ENCODE measurements at places on chromosomes 3 and 15. TPM values are rescaled to one million over a fixed set of nuclear protein-coding genes. Genes with fewer than 3 reads are reported as not detected.

GRCh38 chr15:38690719-38691332, 126.2 kb upstream of the RASGRP1 start:
- DNase-seq = peak; percentile 77

DNA sequence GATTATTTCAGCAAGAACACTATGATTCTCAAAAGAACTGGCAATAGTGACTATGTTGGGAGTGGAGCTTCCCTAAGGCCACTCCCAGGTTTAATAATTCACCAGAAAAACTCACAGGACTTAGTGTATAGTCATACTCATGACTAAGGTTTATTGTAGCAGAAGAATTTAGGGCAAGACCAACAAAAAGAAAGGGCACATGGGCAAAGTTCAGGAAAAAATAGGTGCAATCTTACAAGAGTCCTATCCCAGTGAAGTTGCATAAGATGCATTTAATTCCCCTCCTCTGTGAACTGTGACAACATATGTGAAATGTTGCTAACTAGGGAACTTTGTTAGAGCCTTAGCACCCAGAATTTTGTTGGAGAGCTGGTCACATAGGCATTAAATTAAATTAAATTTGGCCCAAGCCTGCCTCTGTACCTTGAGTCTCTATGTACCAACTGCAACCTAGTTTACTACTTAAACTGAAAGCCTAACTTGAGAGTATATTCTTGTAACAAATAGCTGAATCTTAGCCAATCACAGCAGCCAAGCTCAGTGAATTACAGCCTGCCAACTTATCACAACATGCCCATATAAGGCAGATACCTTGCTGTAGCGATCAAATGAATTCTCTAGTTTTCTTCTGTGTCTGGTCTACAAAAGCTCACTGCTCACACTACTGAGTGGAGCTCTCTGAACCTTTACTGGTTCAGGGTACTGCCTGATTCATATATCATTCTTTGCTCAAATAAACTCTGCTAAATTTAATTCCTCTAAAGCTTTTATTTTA, 386.2 kb upstream of the ARHGEF26 start:
- DNase-seq = no peak

MKRN3 gene
- not detected for total RNA-seq

- no peak for DNase-seq
Measured at GRCh38 chr3:28449398-28449797, 100.8 kb upstream of the AZI2 start.

DNA sequence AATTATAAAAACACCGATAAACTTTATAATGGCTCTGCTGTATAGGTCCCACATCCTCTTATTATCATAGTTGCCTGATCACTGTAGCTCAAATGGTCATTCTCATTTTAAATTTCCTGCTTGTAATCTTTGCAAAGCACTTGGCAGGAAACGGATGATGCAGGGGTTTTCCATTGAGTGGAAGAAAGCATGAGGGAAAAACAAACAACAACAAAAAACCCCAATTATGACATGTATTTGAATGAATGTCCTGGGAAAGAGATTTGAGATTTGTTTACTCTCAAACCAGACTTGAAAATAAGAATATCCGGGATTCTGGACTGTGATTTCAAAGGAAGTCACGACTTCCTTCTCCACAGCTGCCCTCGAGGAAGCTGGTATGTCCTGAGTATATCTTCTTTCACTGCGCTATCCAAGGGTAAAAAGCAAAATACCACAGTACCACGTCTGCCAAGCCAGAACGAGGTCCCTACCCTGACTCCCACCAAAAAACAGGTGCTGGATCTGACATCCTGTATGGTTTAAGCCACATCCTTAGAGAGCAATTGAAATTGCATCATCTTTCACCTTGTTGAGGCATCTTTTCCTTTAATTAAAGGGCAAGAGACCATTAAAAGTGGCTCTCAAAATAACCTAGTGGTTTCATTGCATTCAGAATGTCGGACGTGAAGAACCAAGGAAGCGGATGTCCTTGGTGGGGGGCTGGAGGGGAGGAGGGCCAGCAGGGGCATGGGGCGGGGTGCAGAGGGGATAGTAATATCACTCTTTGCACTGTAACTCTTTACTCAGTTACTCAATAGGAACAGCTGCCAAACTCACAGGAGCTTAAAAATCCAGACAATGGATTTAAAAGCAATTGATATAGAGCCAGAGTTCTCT, 13.5 kb upstream of the TIPIN start:
- no peak for DNase-seq

- no peak for DNase-seq
Measured at GRCh38 chr3:90054311-90054710, 946.9 kb downstream of the EPHA3 start.

GRCh38 chr3:5799398-5799797, 611.9 kb downstream of the EDEM1 start:
- no peak for DNase-seq

GRCh38 chr3:171236265-171237008, 209.9 kb upstream of the SLC2A2 start:
- DNase-seq = no peak

DNA sequence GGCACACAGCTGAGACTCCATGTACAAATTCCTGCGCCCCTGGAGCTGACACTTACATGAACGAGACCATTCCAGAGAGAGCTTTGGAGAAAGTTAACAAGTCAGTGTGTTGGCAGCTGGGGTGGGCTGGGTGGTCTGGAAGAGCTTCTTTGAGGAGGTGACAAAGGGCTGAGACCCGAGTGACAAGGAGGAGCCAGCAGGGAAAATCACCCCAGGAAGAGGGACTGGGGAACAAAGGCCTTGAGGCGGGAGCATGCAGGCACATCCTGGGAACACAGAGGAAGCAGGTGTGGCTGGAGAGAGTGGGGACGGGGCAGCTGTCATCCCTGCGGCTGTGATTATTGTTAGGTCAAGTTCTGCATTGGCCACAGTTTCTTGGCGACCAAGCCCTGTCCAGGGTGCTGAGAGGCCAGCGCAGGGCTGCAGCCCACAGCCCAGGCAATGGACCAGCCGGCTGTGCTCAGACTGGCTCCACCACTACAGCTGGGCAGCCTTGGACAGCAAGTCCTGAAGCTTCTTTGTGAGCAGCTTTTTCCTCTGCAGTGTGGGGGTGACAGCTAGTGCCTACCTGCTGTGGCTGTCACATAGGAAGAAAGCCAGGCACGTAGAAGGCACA, 34.2 kb upstream of the PRR23E start:
- no peak for DNase-seq

PCLAF gene
- total RNA-seq = not detected

TMEM207 gene
- not detected for total RNA-seq

- DNase-seq = no peak
Measured at GRCh38 chr3:159839561-159840379, 148.9 kb upstream of the IL12A start.

GRCh38 chr3:194306771-194307640, 44.1 kb downstream of the CPN2 start:
- no peak for DNase-seq

HIGD2B gene
- not detected for total RNA-seq

DNA sequence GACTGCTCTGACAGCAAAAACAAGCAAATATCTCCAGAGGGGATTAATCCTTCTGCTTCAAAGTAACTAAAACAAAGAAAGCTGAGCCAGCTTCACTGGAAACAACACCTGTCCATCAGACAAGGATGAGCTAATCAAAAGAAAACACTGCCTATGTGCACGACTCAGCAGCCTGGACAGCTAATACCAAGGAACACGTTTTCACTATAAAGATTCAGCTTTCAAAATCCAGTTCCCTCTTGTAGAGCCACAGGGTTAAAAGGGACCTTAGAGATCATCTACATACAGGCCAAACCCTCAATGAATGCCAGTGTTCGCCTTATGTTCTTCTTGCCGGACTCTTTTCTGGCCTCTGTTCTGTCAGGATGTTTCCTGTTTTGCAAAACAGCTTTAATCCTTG, 6.9 kb downstream of the TUSC7 start:
- DNase-seq = no peak

GRCh38 chr3:42743204-42743995, 29.7 kb downstream of the CCDC13 start:
- peak; percentile 52 for DNase-seq

DNA sequence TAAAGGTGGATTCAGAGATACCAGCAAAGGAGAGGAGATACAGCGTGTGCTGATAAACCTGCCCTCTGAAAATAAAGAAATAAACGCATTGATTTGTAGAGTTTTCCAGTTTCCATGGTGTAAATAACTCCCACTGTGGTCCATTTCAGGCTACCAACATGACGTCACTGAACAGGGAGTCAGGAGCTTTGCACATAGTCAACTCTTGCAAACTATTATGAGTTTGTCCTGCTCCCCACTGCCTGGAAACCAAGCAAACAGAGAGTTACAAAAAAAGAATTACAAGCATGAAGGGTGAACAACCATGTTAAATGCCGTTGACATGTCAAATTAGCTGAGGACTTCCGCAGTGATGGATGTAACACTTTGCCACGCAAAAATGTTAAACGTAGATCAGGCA, 70.4 kb upstream of the GATA2 start:
- DNase-seq = no peak

DNA sequence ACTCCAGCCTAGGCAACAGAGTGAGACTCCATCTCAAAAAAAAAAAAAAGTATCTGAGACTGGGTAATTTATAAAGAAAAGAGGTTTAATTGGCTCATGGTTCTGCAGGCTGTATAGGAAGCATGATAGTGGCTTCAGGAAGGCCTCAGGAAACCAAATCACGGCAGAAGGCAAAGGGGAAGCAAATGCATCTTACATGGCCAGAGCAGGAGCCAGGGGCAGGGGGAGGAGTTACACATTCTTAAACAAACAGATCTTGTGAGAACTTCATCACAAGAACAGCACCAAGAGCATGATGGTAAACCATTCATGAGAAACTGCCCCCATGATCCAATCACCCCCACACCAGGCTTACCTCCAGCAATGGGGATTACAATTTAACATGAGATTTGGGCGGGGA, 37.2 kb downstream of the ACAP2 start:
- no peak for DNase-seq

UCN2 gene
- not detected for total RNA-seq

ASB14 gene
- total RNA-seq = 2.5 TPM

DNA sequence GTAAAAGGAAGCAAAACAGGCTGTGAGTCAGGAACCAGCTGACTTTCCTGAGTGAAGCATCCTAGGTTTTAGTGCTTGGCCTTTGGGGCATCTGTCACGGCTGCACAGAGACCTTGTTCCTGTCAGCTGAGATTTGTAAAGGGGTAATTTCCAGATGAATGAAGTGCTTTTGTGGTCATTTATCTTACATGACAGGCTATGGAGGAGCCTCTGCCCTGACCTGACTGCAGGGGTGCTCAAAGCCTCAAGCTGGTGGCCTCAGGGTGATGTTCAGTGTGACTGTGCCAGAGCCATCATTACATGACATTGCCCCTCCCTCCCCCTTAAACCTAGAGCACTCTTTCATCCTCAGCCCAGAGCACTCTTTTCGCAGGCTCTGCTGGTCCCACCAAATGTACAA, 132.5 kb downstream of the ARNT2 start:
- DNase-seq = no peak

MYO1E gene
- total RNA-seq = 17.2 TPM

DNA sequence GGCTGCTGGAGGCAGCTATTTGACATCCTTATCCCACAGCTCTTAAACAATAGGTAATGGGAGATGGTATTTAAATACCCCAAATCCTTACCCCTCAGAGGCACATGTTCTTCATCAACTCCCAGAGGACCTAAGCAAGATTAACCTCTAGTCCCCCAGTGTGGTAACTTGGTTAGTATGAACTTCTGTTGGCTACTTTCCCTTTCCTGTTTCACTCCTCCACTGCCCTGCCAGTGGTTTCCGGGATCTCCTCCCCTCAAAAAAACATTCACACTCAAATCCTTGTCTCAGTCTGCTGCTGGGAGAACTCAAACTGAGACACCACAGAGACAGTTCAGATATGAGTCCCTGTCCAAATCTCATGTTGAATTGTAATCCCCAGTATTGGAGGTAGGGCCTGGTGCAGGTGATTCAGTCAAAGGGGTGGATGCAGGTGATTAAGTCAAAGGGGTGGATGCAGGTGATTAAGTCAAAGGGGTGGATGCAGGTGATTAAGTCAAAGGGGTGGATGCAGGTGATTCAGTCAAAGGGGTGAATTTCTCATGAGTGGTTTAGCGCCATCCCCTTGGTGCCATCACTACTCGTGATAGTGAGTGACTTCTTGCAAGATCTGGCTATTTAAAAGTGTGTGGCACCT, 335.0 kb upstream of the CTNNB1 start:
- no peak for DNase-seq

DNA sequence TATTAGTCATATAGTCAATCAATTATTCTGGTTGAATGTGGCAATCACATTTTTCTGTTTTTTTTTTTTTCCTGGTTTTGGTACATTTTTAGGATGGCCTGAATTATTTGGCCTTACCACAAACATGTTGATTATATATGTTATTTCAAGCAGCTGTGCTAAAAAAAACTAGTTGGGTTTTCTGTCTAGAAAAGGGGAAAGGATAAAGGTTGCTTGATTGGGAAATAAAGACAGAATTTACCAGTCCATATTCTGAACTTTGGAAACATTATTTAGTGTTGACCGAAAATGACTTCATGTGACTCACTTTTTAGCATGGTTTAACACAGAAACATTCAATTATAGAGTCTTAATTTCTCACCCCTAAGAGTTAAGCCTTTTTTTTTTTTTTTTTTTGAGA, 8.1 kb downstream of the MORF4L1 start:
- no peak for DNase-seq

GRCh38 chr3:160393346-160394008, 5.5 kb downstream of the IFT80 start:
- DNase-seq = no peak

DNA sequence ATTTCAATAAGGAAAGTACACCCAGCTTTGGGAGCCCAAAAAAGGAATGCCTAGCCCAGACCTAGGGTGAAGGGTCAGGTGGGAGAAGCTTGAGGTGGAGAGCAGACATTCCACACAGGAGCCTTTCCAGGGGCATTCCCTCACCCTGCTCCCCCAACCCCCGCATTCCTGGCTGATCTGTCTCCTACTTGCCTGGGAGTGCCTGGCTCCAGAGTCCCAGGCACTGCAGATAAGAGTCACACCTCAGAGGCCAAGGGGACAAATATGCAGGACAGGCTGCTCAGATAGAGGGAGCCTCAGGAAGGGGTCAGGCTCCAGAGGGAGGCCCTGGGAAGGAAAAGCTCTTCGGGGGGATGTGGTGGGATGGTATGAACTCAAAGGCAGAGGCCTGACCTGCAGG, 20.8 kb upstream of the HCN4 start:
- no peak for DNase-seq

GRCh38 chr15:45146405-45146804, 16.6 kb downstream of the DUOX1 start:
- DNase-seq = no peak

GRCh38 chr15:62035256-62035924, 24.9 kb downstream of the VPS13C start:
- no peak for DNase-seq

GRCh38 chr3:141525814-141526213, 39.0 kb downstream of the RASA2 start:
- DNase-seq = no peak

LTF gene
- total RNA-seq = 1.8 TPM

TRPM1 gene
- total RNA-seq = not detected

- no peak for DNase-seq
Measured at GRCh38 chr3:106355873-106356272, 487.1 kb upstream of the CBLB start.

GRCh38 chr15:43095243-43095642, 10.6 kb downstream of the UBR1 start:
- DNase-seq = no peak
